ENCODE measurements at places on chromosomes 16 and 17. TPM values are rescaled to one million over a fixed set of nuclear protein-coding genes. Genes with fewer than 3 reads are reported as not detected.

The CPHXL2 gene
- not detected for total RNA-seq

DNA sequence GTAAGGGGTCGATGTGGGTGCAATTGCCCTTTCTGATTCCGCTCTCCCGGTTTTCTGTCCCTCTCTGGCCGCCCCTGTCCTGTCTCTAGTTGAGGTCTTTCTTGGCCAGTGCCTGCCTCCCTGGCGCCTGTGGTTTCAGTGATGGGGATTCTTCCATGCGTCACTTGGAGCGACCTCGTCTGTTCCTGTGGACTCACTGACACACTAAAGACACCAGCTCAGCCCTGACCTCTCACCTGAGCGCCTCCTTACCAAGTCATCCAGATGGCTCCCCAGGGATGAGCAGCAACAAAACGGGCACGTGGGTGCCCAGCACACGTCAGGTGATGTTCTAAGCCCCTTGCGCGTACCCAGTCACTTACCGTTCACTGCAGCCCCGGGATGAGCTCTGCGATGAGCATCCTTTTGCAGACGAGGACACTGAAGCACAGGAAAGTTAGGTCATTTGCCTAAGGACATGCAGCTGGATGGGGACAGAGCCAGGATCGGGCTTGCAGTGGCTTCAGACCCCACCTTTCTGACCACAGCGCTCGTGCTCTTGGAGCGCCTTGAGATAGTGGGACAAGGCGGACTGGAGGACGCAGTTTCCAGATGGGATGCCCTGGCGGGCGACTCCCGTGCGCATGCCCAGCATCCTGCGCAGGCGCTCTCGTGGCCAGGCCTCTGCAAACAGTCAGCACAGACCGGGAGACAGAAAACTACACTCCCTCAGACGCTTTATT is 11.5 kb upstream of the LGALS3BP start:
- no peaks in the 10 kb centered on the region for H3K27me3 ChIP-seq
- H3K4me3 ChIP-seq, result no peak overlapping the region
- H3K4me1 ChIP-seq, result peaks cover 22% of the 10 kb centered on the region
- DNase-seq, result no peak
- H3K36me3 ChIP-seq, result no peaks in the 10 kb centered on the region

DNA sequence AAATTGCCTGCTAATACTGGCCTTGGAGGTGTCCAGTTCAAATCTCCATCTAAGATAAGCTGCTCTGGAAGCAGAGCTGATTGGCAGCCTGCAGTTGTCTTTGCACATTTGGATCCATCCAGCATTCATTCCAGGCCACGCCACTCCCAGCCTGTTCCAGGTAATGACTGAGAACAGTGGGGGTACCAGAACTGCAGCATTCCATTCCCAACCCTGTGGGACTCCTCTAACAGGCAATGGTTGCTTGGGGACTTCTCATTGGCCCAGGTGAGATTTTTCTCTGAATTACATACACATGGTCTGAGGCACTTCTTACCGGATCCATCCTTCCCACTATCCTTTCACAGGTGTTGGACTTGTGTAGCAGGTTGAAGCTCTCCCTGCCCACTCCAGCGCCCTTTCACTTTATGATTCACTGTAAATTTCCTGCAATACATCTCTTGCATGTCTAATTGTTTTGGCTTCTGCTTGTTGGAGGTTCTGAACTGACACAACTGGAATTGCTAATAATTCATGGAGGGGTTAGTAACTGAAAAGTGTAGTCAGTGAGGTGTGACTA is 206.1 kb upstream of the ZFHX3 start:
- DNase-seq, result no peak
- H3K27ac ChIP-seq, result no peak overlapping the region
- no peaks in the 10 kb centered on the region for H3K27me3 ChIP-seq
- no peaks in the 10 kb centered on the region for H3K4me1 ChIP-seq

- no peak overlapping the region for H3K4me3 ChIP-seq
- H3K27ac ChIP-seq, result no peak overlapping the region
- DNase-seq, result no peak
- H3K27me3 ChIP-seq, result peaks cover 27% of the 10 kb centered on the region
Observed at GRCh38 chr16:89606006-89606405, 7.4 kb upstream of the DPEP1 start.

The C16orf96 gene
- total RNA-seq, result 0.15 TPM

DNA sequence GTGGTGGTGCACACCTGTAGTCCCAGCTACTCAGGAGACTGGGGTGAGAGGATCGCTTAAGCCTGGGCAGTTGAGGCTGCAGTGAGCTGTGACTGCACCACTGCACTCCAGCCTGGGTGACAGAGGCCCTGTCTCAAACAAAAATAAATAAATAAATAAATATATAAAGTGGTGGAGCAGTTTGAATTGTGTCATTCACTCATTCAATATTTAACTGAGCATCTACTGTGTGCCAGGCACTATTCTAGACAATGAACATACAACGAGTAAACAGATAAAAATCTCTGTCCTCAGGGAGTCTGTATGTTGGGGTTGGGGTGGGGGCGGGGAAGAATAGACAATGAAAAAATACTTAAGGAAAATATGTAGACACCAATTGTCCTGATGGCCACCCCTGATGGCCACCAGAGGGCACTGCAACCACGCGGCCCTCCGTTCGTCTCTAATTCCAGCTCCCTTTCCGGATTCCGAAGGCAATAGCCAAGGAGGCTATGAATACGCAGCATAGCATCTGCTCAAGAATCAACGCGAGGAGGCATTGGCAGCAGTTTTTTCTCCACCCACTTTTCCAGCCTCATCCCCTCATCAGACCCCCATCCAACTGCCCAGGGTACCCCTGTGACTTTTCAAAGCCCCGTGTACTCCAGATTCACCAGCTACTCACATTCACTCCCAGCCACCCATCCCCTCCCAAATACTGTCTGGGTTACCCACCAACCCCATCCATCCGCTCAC is 21.4 kb downstream of the QPRT start:
- H3K27me3 ChIP-seq, result no peaks in the 10 kb centered on the region
- no peak overlapping the region for H3K27ac ChIP-seq
- no peaks in the 10 kb centered on the region for H3K4me1 ChIP-seq

The SHMT1 gene
- 15.0 TPM for total RNA-seq

GRCh38 chr17:45904866-45905265 is 10.5 kb downstream of the MAPT start:
- no peaks in the 10 kb centered on the region for H3K27me3 ChIP-seq
- no peaks in the 10 kb centered on the region for H3K36me3 ChIP-seq

The CDRT15L2 gene
- total RNA-seq, result not detected

The IRX3 gene
- 19.0 TPM for total RNA-seq

The NPW gene
- total RNA-seq, result not detected

The UBALD2 gene
- 38.9 TPM for total RNA-seq

GRCh38 chr17:65987988-65988387 is 203.9 kb downstream of the CEP112 start:
- no peak overlapping the region for H3K4me3 ChIP-seq
- DNase-seq, result no peak
- no peak overlapping the region for H3K27ac ChIP-seq
- H3K36me3 ChIP-seq, result no peaks in the 10 kb centered on the region
- no peaks in the 10 kb centered on the region for H3K27me3 ChIP-seq

GRCh38 chr16:28981517-28981916 is 3.3 kb upstream of the LAT start:
- peaks cover 79% of the 10 kb centered on the region for H3K36me3 ChIP-seq
- no peak overlapping the region for H3K4me3 ChIP-seq
- H3K27ac ChIP-seq, result no peak overlapping the region
- no peak for DNase-seq
- no peaks in the 10 kb centered on the region for H3K4me1 ChIP-seq

The OR4D1 gene
- not detected for total RNA-seq

DNA sequence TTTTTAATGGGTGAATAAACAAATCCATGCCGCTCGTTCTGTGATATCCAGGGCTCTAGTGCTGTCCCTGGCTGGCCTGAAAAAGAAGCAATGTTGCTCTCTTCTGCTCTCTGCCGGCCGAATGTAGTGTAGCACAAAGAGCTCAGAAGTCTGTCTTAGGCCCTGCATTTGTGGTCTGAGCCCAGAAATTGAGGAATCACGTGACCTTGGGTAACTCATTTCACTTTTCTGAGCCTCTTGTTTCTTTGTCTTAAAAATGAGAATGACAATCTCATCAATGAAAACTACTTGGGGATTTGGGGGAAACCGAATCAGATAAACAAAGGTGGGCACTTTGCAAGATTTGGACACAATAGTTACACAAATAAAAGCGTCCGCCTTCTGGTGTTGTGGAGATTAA is 381.6 kb upstream of the ASIC2 start:
- H3K27ac ChIP-seq, result no peak overlapping the region
- no peaks in the 10 kb centered on the region for H3K27me3 ChIP-seq
- peak; percentile 22 for DNase-seq
- no peaks in the 10 kb centered on the region for H3K4me1 ChIP-seq
- no peaks in the 10 kb centered on the region for H3K36me3 ChIP-seq

DNA sequence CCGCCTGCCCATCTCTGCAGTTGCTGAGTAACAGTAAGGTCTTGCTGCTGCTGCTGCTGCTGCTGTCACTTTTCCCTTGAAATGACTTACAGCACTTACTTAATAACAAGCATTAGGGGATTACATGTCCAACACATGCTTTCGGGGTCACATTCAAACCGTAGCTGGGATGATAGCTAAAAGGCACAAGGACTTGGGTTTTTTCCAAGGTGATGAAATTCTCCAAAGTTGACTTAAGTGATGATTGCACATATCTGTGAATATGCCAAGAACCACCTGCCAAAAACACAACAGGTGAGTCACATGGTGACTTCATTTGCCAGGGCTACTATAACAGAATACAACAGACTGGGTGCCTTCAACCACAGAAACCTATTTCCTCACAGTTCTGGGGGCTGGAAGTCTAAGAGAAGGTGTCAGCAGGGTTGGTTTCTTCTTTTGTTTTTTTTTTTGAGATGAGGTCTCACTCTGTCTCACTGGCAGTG is 121.9 kb upstream of the TNRC6C start:
- peak overlapping the region; percentile 79 for H3K27ac ChIP-seq
- DNase-seq, result peak; percentile 63
- peaks cover 51% of the 10 kb centered on the region for H3K4me1 ChIP-seq
- no peaks in the 10 kb centered on the region for H3K27me3 ChIP-seq

DNA sequence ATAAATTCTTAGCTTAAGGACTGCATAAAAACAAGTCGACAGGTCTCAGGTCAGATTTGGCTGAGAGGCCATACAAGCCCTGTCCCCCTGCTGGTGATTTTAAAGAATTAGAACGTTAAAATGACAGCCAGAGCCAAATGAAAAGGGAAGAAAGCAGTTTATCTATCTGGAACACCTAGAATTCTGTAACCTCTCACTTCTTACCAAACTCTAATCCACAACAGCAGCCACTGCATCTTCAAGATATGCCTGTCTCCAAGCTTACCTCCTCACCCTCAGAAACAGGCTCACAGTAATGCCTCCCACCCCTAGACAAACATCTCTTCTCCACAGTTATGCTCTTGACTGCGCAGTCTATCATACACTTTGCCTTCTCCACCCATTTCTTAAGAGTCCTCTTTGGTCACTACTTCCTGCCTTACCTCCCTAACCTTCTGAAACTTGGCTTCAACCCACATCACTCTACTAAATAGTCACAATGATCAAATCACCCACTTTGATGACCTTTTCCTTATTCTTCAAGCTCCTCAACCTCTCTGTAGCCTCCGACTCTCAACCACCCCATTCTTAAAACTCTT is 14.2 kb downstream of the ANKFY1 start:
- H3K27ac ChIP-seq, result peak overlapping the region; percentile 48
- no peak for DNase-seq
- no peaks in the 10 kb centered on the region for H3K27me3 ChIP-seq
- no peaks in the 10 kb centered on the region for H3K36me3 ChIP-seq

The TMIGD1 gene
- total RNA-seq, result not detected

The USB1 gene
- 5.7 TPM for total RNA-seq

The CACNA1H gene
- 3.7 TPM for total RNA-seq

The ZNF287 gene
- 1.5 TPM for total RNA-seq

The CDC6 gene
- not detected for total RNA-seq

The LPCAT2 gene
- total RNA-seq, result 4.5 TPM

- no peaks in the 10 kb centered on the region for H3K27me3 ChIP-seq
- peaks cover 32% of the 10 kb centered on the region for H3K4me1 ChIP-seq
- no peak for DNase-seq
- H3K27ac ChIP-seq, result peak overlapping the region; percentile 75
- no peaks in the 10 kb centered on the region for H3K36me3 ChIP-seq
Observed at GRCh38 chr16:19699472-19699871, 18.6 kb downstream of the KNOP1 start.

The LAT gene
- total RNA-seq, result 0.31 TPM

The TBC1D24 gene
- 10.1 TPM for total RNA-seq

GRCh38 chr17:48541577-48542113 is 3.3 kb downstream of the HOXB2 start:
- H3K4me1 ChIP-seq, result peaks cover 10% of the 10 kb centered on the region
- H3K36me3 ChIP-seq, result no peaks in the 10 kb centered on the region
- peaks cover 13% of the 10 kb centered on the region for H3K27me3 ChIP-seq
- H3K27ac ChIP-seq, result peak overlapping the region; percentile 80

The KRTAP2-2 gene
- not detected for total RNA-seq

DNA sequence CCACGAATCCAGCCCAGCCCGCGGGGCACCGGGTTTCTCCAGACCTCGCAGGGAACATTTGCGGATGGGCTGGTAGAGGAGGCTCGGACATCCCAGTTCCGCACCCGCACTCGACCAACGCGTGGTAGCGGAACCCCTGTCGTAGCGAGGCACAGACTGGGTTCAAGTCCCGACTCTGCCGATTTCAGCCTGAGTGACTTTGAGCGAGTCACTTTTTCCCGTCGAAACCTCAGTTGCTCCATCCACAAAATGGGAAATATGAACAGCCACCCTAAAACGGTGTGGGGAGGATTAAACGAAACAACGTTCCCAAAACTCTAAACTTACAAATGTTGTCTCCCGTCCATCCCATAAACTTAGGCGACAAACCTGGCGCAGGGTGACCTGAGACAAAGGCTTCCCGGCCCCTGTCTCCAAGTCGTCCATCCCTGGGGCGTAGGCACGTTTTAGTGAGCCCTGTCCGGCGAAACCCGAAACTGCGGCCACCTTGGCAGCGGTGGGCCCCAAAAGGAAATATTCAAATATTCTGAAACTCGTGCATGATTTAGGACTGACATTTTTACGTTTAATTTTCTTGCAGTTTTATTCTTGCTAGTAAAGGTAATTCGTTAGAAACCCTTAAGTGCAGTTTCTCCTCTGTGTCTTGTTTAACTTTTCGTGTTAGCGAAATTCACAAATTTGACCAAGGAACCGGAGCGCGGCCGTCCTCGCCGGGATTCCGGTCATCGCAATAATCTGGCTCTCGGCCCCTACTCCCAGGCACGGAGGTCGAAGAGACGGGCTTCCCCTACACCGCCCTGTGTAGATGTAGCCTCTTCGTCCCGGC is 1.9 kb upstream of the MLLT6 start:
- H3K27ac ChIP-seq, result peak overlapping the region; percentile 97
- peaks cover 24% of the 10 kb centered on the region for H3K4me1 ChIP-seq
- no peak for DNase-seq
- no peaks in the 10 kb centered on the region for H3K27me3 ChIP-seq

- no peak overlapping the region for H3K27ac ChIP-seq
- no peaks in the 10 kb centered on the region for H3K4me1 ChIP-seq
- no peak overlapping the region for H3K4me3 ChIP-seq
- no peak for DNase-seq
- H3K27me3 ChIP-seq, result no peaks in the 10 kb centered on the region
- H3K36me3 ChIP-seq, result no peaks in the 10 kb centered on the region
Observed at GRCh38 chr17:73683771-73684170, 39.5 kb upstream of the SDK2 start.
